Tongue (tissue), 3 donors: ENCODE measurements at places on chromosomes 4 and X.

- DNase-seq, result no peak
Observed at GRCh38 chr4:73864365-73864764, 4.8 kb upstream of the CXCL1 start.

GRCh38 chr4:88458104-88458740 lies 1.3 kb downstream of the HERC5 start:
- peak; percentile 10 for DNase-seq

DNA sequence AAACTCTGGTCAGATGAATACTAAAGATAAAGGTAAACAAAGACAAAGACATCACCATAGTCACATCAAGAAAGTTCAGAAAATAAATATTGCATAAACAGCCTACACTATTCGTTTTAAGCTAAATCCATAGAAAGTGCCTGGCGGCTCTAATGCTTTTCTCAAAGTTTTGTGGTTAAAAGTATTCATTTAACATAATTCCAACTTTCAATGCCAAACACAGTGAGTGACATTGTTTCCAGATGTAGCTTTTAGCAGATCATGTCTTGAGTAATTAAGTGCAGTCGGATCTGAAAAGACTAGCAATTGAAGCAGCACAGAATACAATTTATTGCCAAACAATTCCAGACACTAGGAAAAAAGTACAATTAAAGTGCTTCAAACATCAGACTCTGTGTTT lies 287.1 kb upstream of the ADGRL3 start:
- DNase-seq, result peak; percentile 77

DNA sequence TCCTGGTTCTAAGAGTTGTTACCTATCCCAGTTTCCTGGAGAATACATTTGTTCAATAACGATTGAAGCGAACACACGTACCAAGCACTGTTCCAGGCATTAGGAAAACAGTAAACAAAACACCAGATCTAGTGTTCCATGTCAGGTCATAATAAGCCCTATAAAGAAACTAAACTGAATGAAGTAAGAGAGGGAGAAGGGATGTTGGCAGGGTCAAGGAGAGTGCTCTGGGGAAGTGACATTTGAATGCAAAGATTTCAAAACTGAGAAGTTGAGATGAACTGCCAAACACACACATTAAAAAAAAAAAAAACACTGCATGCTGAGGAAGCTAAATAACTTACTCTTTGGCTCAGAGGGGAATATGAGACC lies 14.4 kb upstream of the ENAM start:
- no peak for DNase-seq
